ENCODE measurements at places on chromosomes 7 and 10.

DNA sequence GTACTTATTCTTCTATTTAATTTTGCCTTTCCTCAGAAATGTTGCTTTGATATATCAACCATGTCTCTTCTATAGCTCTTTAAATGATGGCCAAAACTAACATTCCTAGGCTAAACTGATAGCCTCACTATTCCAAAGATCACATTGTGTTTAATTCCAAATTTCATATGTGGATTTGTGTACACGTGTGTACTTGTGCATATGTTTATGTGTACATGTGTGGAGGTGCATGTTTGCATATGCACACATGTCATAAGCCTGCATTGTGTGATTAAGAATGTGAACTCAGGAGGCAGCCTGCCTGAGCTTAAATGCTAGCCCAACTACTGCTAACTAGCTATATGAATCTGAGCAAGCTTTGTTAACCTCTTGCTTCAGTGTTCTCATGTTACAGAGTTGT is 426.5 kb downstream of the GFRA1 start:
- DNase-seq: no peak

- no peak for DNase-seq
Observed at GRCh38 chr10:115941361-115941771, 331.6 kb downstream of the GFRA1 start.

DNA sequence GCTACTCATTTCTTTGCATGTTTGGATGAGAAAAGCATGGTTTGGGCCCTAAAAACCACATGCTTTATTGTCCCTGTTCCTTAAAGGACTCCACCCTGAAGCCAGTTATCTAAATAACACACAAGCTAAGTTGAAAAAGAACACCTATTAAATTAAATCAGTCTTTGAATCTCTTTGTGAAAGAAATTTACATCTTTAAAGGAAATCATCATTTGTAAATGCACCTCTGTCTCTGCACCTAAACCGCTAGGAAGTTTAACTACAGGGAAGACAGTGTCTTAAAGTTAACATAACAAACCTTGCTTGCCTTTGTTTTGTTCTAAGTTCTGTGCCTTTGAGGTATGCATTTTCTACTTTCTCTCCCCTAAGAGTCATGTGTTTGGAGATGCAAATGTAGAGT is 52.6 kb downstream of the HTR7 start:
- DNase-seq: no peak

GRCh38 chr10:116059320-116059719 is 213.7 kb downstream of the GFRA1 start:
- no peak for DNase-seq

GRCh38 chr7:129797214-129797789 is 155.5 kb downstream of the UBE2H start:
- DNase-seq: no peak

DNA sequence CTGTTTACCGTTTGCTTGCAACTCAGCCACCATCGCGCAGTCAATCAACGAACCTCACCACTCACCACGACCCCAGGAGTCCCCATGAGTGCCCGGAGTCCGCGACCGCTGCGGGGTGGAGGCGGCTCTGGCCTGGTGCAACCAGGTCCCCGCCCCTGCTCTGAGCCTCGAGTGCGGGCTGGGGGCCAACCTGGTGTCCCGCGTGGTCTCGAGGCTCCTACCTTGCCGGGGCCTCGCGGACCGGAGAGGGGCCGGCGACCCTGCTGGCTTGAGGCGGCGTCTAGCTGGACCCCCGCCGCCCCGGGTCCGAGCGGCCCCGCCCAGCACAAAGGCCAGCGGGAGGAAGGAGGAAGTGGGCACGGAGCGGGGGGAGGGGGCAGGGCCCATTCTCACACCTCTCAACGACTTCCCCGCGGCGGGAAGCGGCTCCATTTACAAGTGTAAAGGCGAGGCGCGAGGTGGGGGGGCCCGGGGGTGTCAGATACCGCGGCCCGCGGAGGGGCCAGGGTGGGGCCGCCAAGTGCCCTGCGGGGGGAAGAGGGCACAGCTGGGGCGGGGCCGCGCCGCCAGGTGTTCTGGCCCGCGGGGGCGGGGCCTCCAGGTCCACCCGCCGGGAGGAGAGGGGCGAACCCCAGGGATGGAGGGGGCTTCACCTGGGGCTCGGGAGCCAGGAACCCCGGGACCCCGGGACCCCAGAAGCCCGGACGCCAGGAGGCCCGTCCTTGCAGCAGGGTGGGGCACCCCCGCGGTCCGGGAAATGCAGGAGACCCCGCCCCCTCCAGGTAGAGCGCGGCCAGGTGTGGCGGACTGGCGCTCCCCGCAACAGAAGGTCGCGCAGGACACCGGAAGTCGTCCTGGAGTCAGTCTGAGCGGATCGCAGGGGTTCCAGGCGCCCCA is 8.6 kb downstream of the CTBP2 start:
- no peak for DNase-seq
